ENCODE measurements at places on chromosomes 12 and 14.

DNA sequence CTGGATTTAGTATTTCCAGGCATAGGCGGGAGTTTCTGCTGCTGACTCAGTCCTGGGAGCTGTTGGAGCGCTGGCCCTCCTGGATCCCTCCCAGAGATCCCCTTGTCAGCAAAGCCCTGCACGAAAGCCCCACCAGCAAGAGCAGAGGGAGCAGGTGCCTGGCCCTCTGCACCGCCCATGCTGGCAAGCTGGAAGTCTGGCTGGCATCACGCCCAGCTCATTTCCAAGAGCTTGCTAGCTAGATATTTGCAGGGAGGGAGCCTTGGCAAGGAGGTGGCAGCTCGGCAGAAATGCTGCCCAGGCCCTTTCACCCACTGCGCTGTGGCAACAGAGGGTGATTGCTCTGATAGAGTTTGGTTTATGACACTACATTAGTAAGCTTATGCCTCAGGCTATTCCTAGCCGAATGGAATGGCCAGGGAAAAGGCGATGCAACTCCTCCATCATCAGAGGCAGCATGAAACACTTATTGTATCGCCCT lies 193.9 kb downstream of the EMP1 start:
- DNase-seq = no peak

GRCh38 chr12:57227315-57228115 lies 2.0 kb upstream of the SHMT2 start:
- DNase-seq = no peak

- DNase-seq = no peak
Observed at GRCh38 chr12:104347374-104348075, 44.0 kb downstream of the EID3 start.

GRCh38 chr12:28253161-28253641 lies 62.9 kb downstream of the CCDC91 start:
- no peak for DNase-seq

- no peak for DNase-seq
Observed at GRCh38 chr12:39627914-39628313, 8.3 kb upstream of the ABCD2 start.

- DNase-seq = no peak
Observed at GRCh38 chr14:96088481-96088880, 49.3 kb downstream of the C14orf132 start.

GRCh38 chr14:28777471-28778137 lies 11.0 kb downstream of the FOXG1 start:
- DNase-seq = no peak

- no peak for DNase-seq
Observed at GRCh38 chr12:11880381-11880780, 190.4 kb upstream of the BCL2L14 start.

DNA sequence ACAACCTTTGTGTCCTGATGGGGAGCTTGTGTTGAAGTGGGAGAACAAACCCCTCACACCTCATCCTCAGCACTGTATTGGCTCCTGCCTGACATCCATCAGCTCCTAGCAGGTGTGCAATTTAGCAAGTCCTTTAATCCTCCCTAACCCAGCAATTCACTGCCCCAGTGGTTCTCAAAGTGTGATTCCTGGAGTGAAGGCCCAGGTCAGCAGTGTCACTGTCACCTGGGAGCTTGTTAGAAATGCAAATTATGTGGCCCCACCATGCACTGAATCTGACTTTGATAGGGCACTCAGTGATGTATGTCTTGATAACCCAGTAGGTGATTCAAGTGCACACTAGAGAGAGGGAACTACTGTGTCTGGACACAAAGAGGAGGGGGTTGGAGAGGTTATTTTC lies 133.6 kb downstream of the FGD4 start:
- DNase-seq = no peak

- no peak for DNase-seq
Observed at GRCh38 chr12:96098631-96099030, 63.2 kb upstream of the LTA4H start.

DNA sequence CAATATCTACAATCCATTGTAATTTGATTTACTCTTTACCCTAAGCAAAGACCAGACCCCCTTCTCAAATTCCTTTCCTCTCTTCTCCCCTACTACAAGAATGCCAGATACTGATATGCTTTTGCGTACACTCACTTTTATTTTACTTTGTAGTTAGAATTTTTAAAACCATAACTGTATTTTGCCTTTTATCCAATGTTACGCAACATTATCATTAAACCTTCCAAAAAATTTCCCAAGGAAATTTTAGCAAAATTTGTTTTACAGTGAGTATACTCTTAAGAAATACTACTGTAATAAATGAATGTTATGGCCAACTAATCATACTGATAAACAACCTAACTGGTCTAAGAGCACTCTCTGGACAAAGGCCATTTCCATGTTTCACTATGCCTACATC lies 22.3 kb downstream of the ATP2B1 start:
- DNase-seq = no peak

DNA sequence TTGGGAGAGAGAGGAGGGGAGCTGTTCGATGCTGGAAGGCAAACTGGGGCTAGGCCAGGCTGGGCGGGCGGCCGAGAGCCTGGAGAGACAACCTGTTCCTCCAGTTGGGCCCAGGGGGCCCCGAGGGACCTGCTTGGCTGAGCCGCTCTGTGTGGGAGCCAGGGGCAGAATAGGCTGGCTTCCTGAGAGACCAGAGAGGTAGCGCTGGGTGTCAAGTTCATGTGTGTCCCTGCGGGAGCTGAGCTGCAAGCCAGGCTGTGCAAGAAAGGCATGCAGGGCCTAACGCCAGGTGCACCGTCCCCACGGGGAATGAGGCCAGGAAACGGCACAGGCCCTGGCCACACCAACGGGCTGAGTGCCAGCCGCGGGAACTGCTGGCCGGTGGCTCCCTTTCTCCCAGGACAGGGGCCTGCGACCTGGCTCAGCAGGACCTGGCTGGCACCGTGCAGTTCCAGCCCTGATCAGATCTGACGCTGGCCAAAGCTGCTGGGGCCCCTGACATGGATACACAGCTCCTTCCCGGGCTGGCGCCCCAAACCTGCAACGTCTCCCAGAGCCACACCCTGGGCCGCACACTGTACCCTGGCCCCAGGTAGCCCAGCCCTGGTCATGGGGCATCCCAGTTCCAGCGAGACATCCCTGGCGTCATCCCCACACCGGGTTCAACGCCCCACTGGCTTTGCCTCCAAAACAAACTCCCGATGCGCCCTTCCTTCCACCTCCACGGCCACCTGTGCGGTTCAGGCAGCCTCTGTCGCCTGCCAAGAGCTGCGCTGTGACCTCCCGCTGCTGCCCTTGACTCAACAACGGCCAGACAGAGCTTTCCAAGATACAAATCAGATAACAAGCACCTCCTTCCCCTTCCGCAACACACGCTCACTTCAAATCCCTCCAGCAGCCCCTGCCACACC lies 65.0 kb downstream of the RFLNA start:
- no peak for DNase-seq

GRCh38 chr12:22431693-22432251 lies 97.3 kb upstream of the ST8SIA1 start:
- no peak for DNase-seq

GRCh38 chr14:79278798-79279644 lies 932.3 kb downstream of the DIO2 start:
- peak; percentile 19 for DNase-seq

- DNase-seq = peak; percentile 9
Observed at GRCh38 chr12:74317078-74317601, 220.5 kb upstream of the ATXN7L3B start.

- no peak for DNase-seq
Observed at GRCh38 chr14:21123429-21123828, 22.6 kb downstream of the TMEM253 start.

DNA sequence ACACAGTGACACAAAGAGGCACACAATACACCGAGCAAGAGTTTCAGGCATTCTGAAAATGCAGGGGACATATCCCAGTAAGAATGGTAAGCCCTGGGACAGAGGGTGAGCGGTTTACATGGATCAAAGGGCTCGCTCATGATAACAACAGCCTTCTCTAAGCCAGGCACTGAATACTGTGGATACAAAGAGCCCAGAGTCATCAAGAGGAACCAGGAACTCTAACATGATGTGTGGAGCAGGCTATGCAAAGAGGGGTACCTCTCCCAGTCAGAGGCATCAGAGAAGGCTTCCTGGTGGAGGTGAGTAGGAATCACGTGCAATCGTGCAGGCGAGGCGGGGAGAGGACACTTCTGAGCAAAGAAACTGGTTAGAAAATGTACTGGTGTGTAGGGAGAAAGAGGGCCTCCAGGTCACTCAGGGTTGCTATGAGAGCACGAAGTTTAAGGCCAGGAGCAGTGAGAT lies 76.9 kb upstream of the EEA1 start:
- DNase-seq = no peak

DNA sequence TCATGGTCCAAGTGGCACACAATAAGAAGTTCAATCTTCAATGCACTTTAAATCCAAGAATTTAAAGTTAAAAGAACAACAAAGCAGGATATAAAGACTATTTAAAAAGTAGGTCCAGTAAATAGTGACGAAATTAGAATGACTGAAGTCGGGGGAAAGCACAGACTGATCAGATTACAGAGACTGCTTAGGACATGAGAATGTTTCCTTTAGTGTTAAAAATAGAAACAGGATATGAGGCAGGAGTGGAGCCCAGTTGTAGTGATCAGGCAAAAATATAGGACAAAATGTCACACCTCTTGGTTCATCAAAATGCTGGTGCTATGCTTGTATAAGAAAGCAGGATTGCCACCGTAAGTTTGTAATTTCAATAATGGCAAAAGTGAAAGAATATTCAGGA lies 52.2 kb upstream of the CD163 start:
- no peak for DNase-seq

DNA sequence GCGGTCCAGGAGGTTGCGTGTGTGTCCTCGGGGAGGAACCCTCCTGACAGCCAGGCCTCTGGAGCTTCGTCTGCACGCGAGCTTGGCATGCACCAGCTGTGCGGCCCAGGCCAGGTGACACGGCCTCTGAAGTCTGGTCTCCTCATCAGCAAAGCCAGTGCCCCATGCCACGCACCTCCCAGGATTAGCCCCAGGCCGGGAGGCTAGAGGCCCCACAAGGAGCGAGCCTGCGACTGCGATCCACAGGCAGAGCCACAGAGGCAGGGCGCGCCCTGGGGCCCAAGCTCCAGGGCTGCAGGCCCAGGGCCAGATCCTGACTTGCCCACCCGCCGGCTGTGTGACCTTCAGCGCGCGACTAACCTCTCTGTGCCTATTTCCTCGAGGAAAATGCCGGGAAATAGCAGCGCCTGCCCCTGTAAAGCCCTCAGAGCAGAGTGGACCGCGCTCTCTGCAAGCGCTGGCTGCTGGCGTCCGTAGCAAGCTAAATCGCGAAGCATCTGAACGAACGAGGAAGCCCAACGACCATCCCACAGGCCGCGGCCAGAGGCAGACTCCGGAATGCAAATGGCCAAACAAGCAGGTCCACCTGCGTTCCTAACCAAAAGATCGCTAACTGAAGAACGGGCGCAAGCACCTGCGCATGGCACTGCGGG lies 492 bp upstream of the BTBD6 start:
- DNase-seq = no peak

GRCh38 chr14:24127673-24128072 lies 2.8 kb upstream of the FITM1 start:
- no peak for DNase-seq

GRCh38 chr12:47268501-47269454 lies 189.0 kb upstream of the AMIGO2 start:
- no peak for DNase-seq

DNA sequence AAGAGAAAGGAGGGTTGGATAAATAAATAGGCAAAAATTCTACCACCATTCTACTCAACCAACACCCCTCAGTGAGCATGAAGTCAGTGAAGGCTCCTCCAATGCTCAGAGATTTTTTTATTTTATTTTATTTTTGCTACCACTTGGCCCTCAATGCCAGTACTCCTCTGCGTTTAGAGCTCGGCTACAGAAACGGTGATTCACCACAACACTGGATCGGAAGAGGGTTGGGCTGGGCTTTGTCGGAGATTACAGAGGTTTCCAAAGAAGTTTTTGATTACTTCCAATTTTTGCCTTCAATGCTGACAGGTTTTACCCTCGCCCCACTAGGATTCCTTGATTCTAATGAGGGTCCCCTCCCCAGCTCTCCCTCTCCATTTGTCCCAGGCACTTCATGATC lies 1027.2 kb upstream of the TMEM132C start:
- no peak for DNase-seq

- no peak for DNase-seq
Observed at GRCh38 chr14:32593290-32593942, 264.3 kb downstream of the AKAP6 start.

DNA sequence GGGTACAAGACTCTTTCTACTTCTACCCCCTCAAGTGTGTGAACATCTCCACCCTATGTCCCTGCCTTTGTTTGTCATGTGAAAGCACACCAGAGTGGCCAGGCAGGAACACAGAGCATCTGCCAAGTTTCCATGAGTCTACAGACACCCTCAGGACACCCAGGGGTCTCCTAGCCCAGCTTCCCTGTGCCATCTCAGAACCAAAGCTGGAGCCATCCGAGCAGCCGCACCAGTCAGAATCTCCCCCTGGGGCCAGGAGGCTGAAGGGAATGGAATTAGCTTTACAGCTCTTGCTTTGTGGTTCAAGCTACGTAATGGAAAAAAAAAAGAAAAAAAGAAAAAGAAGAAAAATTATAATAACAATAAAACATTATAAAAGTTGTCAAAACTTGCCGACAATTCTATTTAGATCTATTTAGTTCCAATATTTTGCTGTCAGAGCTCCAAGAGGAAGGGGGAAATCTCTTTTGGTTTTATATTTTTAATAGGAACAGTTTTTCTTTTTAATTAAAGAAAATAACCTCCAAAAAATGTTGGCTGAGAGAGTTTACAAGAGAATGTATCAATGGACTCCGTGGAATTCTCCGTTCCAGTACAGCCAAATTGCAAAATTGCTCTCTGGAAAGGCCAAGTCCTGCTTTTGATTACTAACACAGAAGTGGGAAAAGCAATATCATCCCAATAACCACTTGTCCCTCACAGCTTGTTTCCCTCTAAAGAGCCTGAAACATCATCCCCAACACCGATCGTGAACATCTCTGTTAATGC lies 37.1 kb downstream of the TBX5 start:
- no peak for DNase-seq

DNA sequence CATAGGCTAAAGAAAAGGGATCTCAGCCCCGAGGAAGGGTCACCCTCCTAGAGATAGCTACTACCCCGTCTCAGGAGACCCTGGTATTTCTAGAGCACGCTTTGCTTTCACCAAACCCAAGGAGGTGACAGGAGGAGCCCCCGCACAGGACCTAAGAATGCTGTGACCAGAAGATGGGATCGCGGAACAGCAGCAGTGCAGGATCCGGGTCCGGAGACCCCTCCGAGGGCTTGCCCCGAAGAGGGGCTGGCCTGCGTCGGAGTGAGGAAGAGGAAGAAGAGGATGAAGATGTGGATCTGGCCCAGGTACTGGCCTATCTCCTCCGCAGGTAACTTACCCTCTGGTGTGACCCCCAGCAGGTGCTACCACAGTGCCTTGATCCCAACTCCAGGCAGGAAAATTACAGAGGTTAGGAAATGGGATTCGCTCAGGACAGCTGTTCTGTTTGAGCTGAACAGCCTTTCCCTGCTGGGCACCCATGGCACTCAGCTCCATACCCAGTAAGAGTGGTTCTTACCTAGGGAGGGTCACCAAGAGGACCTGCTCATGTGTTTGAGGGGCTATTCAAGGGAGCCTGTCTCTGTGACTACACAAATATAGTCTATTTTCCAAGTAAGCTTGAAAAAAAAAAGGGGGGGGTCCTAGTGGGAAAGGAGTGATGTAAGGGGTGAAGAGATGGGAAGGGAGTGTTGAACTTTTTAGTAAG lies 826 bp upstream of the NRL start:
- no peak for DNase-seq

- DNase-seq = no peak
Observed at GRCh38 chr14:89365061-89365801, 51.8 kb downstream of the FOXN3 start.

- no peak for DNase-seq
Observed at GRCh38 chr14:92926180-92926845, 3.4 kb downstream of the CHGA start.

Measured in HuH-7.5 (cell line).